ENCODE measurements at places on chromosomes 2 and 18.

- H3K4me3 ChIP-seq = no peak overlapping the region
- H3K4me1 ChIP-seq = peaks cover 20% of the 10 kb centered on the region
- no peak overlapping the region for H3K27ac ChIP-seq
- no peaks in the 10 kb centered on the region for H3K36me3 ChIP-seq
- DNase-seq = no peak
Measured at GRCh38 chr18:64618390-64618789, 469.5 kb upstream of the LINC00305 start.

GRCh38 chr18:23209031-23209430 lies 73.7 kb downstream of the CABLES1 start:
- no peak for DNase-seq
- peaks cover 18% of the 10 kb centered on the region for H3K4me1 ChIP-seq
- no peak overlapping the region for H3K4me3 ChIP-seq
- peaks cover 76% of the 10 kb centered on the region for H3K36me3 ChIP-seq
- no peak overlapping the region for H3K27ac ChIP-seq

GRCh38 chr2:60476206-60476954 lies 77.1 kb downstream of the BCL11A start:
- peaks cover 56% of the 10 kb centered on the region for H3K4me1 ChIP-seq
- H3K27me3 ChIP-seq = peaks cover 27% of the 10 kb centered on the region
- no peak for DNase-seq
- no peaks in the 10 kb centered on the region for H3K36me3 ChIP-seq
- peak overlapping the region; percentile 18 for H3K4me3 ChIP-seq
- peak overlapping the region; percentile 49 for H3K27ac ChIP-seq

DNA sequence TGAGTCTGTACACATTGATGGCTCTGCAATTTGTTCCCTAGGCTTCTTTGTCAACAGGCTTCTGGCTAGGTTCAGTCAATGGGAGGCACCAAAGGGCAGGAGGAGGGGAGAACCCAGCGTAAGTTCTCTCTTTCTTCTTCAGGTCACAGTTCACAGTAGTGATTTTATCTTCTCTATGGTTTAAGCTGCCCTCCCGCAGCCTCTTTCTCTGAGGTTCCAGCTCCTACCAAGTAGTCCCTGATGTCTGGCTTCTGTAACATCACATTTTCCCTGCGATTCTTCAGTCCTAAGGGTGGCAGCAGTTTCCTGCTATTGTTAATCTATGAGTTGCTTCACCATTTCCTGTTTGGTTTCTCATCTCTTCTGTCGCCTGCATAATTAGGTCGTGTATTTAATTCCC lies 107.4 kb downstream of the CPO start:
- no peak for DNase-seq
- no peak overlapping the region for H3K27ac ChIP-seq
- H3K36me3 ChIP-seq = no peaks in the 10 kb centered on the region
- peaks cover 13% of the 10 kb centered on the region for H3K4me1 ChIP-seq
- peaks cover 2% of the 10 kb centered on the region for H3K27me3 ChIP-seq

GRCh38 chr2:172833898-172834297 lies 98.3 kb downstream of the RAPGEF4 start:
- H3K4me1 ChIP-seq = peaks cover 23% of the 10 kb centered on the region
- H3K27ac ChIP-seq = no peak overlapping the region
- no peak overlapping the region for H3K4me3 ChIP-seq

DNA sequence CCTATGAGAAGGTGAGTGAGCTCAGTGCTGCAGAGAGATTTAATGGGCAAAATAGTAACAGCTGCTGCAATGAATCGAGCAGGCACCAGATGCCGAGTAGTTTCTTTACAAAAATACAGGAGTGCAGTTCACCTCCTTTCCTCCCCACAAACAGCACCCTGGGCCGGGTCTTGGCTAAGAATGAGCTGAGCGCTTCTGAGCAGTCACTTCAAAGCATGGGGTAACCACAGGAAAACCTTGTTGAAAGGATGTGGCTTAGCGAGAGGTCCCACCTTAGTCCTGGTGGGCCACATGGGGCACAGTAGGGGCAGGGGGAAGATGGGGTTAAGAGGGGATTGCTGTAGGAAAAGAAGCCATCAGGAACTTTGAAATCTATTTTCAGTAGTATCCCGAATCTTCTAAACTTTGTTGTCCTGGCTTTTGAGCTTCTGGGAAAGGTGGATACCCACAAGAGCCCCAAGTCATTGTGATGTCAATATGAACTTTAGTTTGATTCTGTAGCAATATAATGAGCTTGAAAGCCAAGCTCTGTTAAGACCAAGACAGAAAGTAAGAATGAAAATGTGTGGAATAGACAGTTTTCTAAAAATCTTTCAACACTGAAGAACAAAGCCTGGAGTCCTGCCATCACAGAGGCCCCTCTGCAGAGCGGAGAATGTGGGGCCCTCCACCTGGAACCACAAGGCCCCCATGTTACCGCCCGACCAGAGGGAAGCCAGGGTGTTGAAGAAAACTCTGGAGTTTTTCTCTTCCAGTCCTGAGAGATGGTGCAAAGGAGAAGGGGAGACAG lies 101.0 kb upstream of the ZNF236 start:
- peaks cover 6% of the 10 kb centered on the region for H3K27me3 ChIP-seq
- no peaks in the 10 kb centered on the region for H3K36me3 ChIP-seq
- H3K4me3 ChIP-seq = no peak overlapping the region
- DNase-seq = no peak
- H3K27ac ChIP-seq = no peak overlapping the region

GRCh38 chr18:13982126-13982525 lies 66.8 kb upstream of the MC2R start:
- no peak for DNase-seq
- H3K27ac ChIP-seq = no peak overlapping the region
- H3K36me3 ChIP-seq = no peaks in the 10 kb centered on the region
- no peaks in the 10 kb centered on the region for H3K27me3 ChIP-seq
- H3K4me1 ChIP-seq = peaks cover 6% of the 10 kb centered on the region

- no peak overlapping the region for H3K4me3 ChIP-seq
- H3K36me3 ChIP-seq = no peaks in the 10 kb centered on the region
- peaks cover 25% of the 10 kb centered on the region for H3K4me1 ChIP-seq
Measured at GRCh38 chr2:173706936-173707335, 258.2 kb downstream of the SP3 start.

GRCh38 chr2:112958428-112959108 lies 19.2 kb upstream of the IL36G start:
- no peak overlapping the region for H3K4me3 ChIP-seq
- H3K27ac ChIP-seq = no peak overlapping the region
- no peaks in the 10 kb centered on the region for H3K4me1 ChIP-seq
- DNase-seq = peak; percentile 40
- peaks cover 7% of the 10 kb centered on the region for H3K27me3 ChIP-seq

GRCh38 chr2:11676640-11677039 lies 6.6 kb upstream of the NTSR2 start:
- peaks cover 50% of the 10 kb centered on the region for H3K4me1 ChIP-seq
- peaks cover 60% of the 10 kb centered on the region for H3K27me3 ChIP-seq
- H3K36me3 ChIP-seq = no peaks in the 10 kb centered on the region
- H3K4me3 ChIP-seq = no peak overlapping the region
- no peak for DNase-seq
- H3K27ac ChIP-seq = no peak overlapping the region

DNA sequence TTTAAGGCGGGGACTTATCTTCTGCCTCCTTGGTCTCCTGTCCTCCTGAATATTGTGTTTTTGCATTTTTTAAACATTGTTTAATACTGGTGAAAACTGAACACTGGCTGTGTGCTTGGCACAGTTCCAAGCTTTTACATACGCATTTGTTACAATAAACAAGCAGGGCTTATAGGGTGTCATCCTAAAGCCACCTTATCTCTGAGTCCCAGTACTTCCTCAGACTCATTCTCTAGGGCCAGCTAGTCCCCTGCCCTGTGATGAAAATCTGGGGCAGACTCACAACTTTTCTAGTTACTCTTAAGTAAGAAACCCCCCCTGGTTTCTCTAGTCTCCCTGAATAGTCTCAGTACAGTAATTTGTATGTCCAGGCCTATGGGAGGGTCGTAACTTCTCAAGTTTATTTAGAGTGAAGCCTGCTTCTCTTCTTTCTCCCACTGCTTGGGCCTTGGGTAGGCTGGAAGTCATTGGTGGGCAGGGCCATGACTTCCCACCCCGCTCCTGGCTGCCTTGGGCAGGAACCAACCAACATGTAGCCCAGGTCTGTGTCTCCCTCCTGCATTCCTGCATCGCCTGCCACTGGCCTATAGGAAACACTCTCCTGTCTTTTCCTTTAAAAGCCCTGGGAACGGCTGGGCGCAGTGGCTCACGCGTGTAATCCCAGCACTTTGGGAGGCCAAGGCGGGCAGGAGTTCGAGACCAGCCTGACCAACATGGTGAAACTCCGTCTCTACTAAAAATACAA lies 7.7 kb upstream of the KCNE4 start:
- no peaks in the 10 kb centered on the region for H3K36me3 ChIP-seq
- H3K4me1 ChIP-seq = peaks cover 42% of the 10 kb centered on the region
- peaks cover 13% of the 10 kb centered on the region for H3K27me3 ChIP-seq

DNA sequence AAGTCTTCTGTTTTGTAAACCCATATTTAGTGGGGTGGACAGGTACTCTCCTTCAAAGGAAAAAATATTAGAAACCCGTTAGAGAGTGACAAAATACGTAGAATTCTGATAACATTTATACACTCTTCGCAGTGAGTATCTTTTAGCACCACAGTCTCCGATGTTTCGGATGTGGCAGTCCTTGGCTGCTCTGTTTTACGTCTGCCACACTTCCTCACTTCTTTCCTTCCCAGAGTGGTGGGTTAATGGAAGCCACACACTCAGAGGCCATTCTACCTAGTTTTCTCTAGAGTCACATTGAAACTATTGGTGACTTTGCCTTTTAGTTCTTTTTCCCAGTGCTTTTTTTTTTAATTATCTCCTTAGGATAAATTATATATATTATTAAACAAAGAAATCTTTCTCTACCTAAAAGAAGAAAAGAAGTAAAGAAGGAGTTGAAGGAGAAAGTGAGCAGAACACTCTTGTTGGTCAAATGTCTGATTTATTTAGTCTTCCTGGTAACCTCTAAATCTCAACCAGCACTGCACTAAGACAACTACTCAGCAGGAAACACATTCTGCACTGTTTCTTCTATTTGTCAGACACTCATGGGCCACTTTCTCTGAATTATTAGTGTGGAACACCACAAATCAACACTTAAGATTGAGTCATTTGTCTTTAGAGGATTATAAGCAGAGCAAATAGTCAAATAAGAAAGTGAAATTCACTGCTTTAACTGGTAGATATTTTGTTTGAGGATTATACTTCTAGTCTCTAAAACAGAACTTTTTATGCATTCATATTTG lies 451.3 kb upstream of the TMEFF2 start:
- no peaks in the 10 kb centered on the region for H3K4me1 ChIP-seq
- peak overlapping the region; percentile 91 for H3K27ac ChIP-seq
- no peaks in the 10 kb centered on the region for H3K36me3 ChIP-seq
- no peak overlapping the region for H3K4me3 ChIP-seq

- no peaks in the 10 kb centered on the region for H3K36me3 ChIP-seq
- H3K4me3 ChIP-seq = no peak overlapping the region
- DNase-seq = no peak
Measured at GRCh38 chr18:25813110-25813509, 277.3 kb downstream of the SS18 start.

- peaks cover 5% of the 10 kb centered on the region for H3K4me1 ChIP-seq
- H3K27ac ChIP-seq = no peak overlapping the region
- H3K36me3 ChIP-seq = no peaks in the 10 kb centered on the region
Measured at GRCh38 chr2:75208738-75209137, 9.4 kb upstream of the TACR1 start.

GRCh38 chr2:34291076-34291475 lies 692.0 kb upstream of the FAM98A start:
- H3K27ac ChIP-seq = no peak overlapping the region
- H3K36me3 ChIP-seq = no peaks in the 10 kb centered on the region
- no peaks in the 10 kb centered on the region for H3K27me3 ChIP-seq
- DNase-seq = no peak
- no peaks in the 10 kb centered on the region for H3K4me1 ChIP-seq

GRCh38 chr2:152924219-152924618 lies 205.8 kb downstream of the ARL6IP6 start:
- DNase-seq = no peak
- no peaks in the 10 kb centered on the region for H3K36me3 ChIP-seq
- H3K4me1 ChIP-seq = peaks cover 5% of the 10 kb centered on the region
- peaks cover 16% of the 10 kb centered on the region for H3K27me3 ChIP-seq

DNA sequence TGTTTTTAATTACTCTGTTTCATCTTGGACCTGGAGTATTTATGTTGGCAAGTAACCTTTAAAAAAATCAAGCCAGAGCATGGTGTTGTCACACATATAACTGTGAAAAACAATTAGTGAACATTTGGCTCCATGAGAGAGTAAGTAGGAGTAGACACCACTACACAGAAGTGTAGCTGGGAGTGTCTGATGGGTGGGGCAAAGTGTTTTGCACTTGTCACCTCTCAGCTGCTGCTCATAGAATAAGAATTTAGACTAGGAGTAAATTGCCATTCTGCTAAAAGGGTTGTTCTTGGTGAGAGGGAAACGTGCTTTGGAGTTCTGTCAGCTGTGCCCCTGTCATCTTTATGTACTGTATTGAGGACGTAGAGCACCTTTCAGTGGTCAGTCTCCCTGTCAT lies 114.5 kb downstream of the TTC27 start:
- peaks cover 25% of the 10 kb centered on the region for H3K36me3 ChIP-seq
- no peak for DNase-seq
- no peaks in the 10 kb centered on the region for H3K27me3 ChIP-seq

DNA sequence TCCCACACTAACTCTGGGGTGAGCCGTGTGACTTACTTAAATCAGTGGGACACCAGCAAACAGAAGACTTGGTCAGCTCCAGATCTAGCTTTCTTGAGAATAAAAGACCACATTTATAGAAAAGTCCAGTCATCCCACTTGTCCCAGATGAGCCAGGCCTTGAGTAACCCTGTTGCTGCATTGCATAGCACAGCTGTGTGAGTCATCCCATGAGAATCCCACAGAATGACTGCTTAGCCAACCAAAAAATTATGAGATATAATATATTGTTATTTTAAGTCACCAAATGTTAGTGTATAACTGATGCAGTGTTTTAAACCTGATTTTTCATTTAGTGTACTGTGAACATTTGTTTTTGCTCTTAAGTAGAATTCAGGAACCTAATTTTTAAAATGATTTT lies 94.2 kb upstream of the FSHR start:
- H3K4me1 ChIP-seq = no peaks in the 10 kb centered on the region
- no peak overlapping the region for H3K4me3 ChIP-seq
- no peaks in the 10 kb centered on the region for H3K36me3 ChIP-seq
- H3K27ac ChIP-seq = no peak overlapping the region

Data from nephron progenitor cell (in vitro differentiated cells).